ENCODE measurements at places on chromosomes 16 and 17.
A peak's percentile ranks its signal among the peaks of the same experiment; 100 is the strongest.

DNA sequence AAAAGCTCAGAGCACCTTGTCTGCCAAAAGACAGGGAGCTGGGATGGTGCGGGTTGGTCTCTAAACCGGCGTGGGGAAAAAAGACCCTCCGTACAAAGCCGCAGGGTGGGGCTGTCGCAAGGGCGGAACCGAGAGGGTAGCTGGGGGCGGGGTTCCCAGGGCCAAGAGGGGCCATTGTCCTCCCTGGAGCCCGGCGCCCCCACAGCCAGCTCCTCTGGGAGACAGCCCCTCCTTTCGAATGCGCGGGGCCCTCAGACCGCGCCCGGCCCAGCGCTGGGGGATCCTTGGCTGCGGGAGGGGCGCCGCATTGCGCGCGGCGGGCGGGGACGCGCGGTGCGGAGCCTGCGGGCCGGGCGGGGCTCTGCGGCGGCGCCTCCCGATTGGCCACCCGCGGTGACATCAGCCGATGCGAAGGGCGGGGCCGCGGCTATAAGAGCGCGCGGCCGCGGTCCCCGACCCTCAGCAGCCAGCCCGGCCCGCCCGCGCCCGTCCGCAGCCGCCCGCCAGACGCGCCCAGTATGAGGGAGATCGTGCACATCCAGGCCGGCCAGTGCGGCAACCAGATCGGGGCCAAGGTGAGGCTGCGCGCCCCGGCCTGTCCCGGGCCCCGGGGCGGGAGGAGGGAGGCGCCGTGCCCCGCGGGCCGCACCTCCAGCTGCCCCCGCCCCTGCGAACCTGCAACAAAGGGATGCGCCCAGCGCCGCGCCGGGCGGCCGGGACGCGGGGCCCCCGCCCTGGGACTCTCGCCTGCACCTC is at the start of gene TUBB3:
Gene TUBB3, plus strand, starts transcription at position 459 of the 756 bp plus-strand sequence. Its CDS starts 60 bp downstream, at position 519.
- peak; percentile 44 for DNase-seq

DNA sequence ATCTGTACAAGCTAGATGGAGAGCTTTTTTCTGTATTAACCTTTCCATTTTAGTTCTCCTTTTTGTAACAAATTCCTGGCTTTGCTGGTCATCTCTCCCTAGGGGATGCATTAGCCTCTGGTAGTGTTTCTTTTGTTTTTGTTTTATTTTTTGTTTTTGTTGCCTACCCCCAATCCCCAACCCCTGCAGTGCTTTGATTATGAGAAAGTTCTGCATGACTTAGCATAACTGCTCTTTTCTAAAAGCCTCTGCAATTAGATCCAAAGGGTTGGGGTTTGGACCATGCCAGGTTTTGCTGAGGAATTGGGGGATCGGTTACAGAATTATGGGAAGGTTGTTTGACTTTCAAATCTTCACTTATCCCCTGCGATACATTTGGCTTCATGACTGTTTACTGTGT is 98.2 kb downstream of the ADAMTS18 start:
- DNase-seq, result no peak

DNA sequence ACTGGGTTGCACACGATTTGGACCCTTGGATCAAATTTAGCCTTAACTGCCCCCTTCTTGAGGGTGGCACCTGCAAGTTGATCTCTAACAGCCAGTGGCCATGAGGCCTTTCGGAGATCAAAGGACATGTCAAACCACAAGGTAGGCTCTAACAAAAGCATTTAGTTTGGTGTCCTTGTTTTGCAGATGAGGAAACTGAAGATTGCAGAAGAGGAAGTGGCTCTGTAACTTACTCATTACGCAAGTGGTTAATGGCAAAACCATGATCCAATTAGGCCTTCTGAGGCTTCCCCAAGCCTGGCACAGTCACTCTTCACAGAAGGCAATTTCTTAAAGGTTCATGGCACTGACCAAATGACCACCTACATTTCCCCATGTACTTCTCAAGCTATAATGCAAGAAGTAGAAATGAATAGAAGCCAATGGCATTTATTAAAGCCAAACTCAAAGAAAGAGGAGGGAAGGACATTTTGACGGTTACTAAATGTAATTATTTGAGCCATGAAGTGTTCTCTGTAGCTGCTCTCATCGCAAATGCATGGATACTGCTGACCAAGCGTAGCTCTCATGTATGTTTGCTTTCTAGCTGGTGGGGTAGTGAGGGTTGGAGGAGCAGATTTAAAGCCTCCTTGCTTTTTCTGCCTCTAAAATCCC is 32.8 kb upstream of the ABCC12 start:
- DNase-seq, result no peak

DNA sequence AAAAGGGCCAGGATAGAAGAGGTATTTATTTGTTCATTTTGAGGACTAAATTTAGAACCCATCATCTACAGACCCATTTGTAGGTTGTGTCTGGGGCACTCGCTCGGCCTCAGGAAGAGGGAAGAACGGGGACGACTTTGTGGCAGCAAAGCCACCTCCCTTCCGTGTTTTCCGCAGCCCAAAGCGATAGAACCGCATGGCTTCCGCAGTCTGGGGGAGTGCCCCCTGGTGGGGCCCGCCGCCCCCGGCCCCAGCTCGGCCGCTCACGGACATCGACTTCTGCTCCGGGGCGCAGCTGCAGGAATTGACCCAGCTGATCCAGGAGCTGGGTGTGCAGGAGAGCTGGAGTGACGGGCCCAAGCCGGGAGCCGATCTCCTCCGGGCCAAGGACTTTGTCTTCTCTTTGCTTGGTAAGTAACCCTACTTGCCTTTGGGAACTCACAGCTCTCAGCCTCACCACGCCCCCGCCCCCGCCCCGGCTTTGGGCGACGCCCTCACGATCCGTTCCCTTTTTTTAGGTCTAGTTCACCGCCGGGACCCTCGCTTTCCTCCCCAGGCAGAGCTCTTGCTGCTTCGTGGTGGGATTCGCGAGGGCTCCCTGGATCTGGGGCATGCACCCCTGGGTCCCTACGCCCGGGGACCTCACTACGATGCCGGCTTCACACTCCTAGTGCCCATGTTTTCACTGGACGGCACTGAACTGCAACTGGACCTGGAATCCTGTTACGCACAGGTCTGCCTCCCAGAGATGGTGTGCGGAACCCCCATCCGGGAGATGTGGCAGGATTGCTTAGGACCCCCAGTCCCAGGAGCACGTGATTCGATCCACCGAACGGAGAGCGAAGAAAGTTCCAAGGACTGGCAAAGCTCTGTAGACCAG is 681 bp downstream of the TMEM102 start:
- DNase-seq, result no peak

- no peak for DNase-seq
These were observed 29.7 kb downstream of the MPP2 start for GRCh38 chr17:43877451-43878155.

- DNase-seq, result no peak
These were observed 125.4 kb downstream of the MAP2K6 start for GRCh38 chr17:69539781-69540319.

DNA sequence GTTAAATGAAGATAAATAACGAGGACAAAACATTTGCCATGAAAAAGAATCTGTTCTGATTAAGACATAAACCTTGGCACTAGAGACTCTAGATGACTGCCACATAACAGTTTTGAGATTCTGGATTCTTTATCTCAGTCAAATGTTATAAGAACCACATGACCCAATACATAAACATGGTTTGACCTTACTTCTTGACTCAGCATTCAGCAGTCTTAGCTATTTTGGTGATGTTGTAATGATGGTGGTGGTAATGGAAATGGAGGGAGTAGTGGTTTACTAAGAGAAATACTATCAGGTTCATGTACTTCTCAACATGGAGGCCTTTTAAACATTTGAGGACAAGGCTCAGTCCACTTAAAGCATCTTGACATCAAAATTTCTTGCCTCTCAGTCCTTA is 925.4 kb downstream of the CDH11 start:
- DNase-seq, result no peak

- no peak for DNase-seq
These were observed 45.9 kb downstream of the KANSL1 start for GRCh38 chr17:46147296-46147695.

- DNase-seq, result no peak
These were observed 78.9 kb downstream of the CMIP start for GRCh38 chr16:81523387-81524115.

GRCh38 chr16:27350006-27350405 is 36.2 kb downstream of the IL4R start:
- no peak for DNase-seq

GRCh38 chr16:77298418-77299360 is 99.5 kb downstream of the SYCE1L start:
- no peak for DNase-seq
